Spinal cord (tissue), 10 donors: ENCODE measurements at places on chromosomes 6 and 20.

GRCh38 chr6:122696079-122696478 is 83.4 kb upstream of the FABP7 start:
- DNase-seq = no peak

- DNase-seq = no peak
These were observed 3.1 kb upstream of the UBE2J1 start for GRCh38 chr6:89355511-89356194.

GRCh38 chr20:37395921-37396415 is 50.0 kb downstream of the SRC start:
- DNase-seq = no peak

GRCh38 chr6:35782424-35782823 is 1.6 kb downstream of the CLPSL1 start:
- no peak for DNase-seq

DNA sequence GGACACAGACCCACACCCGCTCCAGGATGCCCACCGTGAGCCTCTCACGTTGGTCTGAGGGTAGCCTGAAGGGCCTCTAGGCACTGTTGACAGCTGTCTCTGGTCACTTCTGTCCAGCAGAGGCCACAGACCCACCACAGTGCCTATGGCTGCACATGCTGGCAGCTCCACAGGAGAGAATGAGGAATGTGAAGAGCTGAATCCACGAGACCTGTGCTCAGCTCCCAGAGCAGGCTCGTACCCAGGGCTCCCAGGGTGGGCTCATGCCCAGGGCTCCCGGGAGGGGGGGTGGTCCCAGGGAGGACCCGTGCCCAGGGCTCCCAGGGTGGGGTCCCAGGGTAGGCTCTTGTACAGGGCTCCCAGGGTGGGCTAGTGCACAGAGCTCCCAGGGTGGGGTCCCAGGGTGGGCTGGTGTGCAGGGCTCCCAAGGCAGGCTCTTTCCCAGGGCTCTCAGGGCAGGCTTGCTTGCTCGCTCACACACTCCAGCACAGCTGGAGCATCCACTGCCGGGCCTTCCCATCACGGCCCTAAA is 201.0 kb downstream of the SYNDIG1 start:
- DNase-seq = no peak

GRCh38 chr6:47149554-47149953 is 107.4 kb upstream of the ADGRF1 start:
- DNase-seq = no peak

GRCh38 chr20:60903325-60903971 is 348.6 kb upstream of the CDH4 start:
- DNase-seq = no peak

- DNase-seq = no peak
These were observed 131.7 kb downstream of the PLCB4 start for GRCh38 chr20:9200620-9201019.

- DNase-seq = no peak
These were observed 80.1 kb upstream of the SHLD1 start for GRCh38 chr20:5670036-5670536.

- peak; percentile 57 for DNase-seq
These were observed 71.9 kb upstream of the NHSL1 start for GRCh38 chr6:138571181-138571580.

DNA sequence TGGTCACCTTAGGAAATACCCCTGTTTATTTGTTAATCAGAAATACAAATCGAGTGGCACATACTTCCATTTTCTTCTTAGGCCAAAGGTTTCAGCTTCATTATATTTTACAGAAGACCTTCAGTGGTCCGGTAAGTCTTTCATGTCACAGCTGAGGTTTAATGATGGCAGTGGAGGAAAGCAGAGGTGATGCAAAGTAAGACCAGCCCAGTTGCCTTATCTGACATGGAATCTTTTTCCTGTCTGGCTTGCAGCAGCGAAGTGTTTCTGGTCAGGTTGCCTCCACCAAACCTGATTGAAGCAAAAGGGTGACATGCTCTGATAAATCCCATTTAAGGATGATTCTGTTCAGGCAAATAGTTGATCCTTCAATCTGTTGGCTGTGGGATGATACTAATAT is 100.0 kb downstream of the PRDM1 start:
- no peak for DNase-seq

- no peak for DNase-seq
These were observed 341 bp upstream of the MCM9 start for GRCh38 chr6:118935331-118935668.

DNA sequence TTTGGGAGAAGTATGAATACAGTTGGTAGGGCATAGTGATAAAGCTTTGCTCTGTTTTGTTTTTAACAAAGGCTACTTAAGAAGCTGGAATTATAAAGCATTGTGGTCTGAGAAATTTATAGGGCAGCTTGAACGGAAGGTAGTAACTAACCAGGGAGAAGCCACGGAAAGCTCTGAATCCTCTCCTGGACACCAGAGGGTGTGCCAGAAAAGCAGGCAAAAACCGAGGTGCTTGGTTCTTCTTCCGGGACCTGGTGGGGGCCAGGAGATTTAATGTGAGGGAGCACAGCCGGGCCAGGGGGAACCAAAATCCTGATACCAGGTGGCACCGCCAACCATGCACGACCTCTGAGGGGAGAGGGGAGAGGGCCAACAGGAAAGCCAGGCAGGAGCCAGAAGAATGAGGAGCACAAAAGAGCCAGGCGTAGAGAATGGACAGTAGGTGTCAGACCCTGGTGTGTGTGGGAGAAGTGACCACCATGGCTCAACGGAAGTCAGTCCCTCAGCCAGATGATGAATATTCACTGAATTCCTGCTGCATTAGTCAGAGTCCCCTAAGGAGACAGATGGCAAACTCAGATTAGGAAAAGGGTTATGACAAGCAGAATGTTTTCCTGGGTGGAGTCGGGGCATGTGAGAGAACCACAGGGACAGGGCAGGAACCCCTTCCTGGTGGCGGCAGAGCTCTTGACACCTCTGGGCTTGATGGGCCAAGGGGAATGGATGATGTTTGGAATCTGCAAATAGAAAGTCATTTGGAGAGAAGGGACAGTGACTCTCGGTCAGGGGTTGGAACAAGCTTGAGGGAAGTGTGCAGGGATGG is 262.3 kb downstream of the ZNF217 start:
- DNase-seq = no peak

- peak; percentile 87 for DNase-seq
These were observed 19.5 kb downstream of the ZNF311 start for GRCh38 chr6:28985462-28986164.

DNA sequence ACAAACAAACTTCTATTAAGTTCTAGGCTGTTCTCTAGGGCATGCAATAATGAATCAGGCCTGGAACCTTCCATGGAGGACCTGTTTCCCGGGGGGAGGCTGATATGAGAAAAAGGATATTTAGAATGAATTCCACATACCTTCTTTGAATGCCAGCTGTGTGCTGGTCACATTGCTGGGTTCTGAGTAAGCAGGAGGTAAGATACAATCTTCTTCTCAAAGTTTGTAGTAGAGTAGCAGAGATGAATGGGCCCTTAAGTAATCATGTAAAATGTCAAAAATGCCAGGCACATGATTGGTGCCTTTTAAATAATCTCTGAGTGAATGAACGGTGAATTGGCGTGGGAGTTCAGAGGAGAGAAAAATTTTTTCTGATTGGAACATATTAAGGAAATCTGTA is 47.4 kb downstream of the TGM2 start:
- no peak for DNase-seq

DNA sequence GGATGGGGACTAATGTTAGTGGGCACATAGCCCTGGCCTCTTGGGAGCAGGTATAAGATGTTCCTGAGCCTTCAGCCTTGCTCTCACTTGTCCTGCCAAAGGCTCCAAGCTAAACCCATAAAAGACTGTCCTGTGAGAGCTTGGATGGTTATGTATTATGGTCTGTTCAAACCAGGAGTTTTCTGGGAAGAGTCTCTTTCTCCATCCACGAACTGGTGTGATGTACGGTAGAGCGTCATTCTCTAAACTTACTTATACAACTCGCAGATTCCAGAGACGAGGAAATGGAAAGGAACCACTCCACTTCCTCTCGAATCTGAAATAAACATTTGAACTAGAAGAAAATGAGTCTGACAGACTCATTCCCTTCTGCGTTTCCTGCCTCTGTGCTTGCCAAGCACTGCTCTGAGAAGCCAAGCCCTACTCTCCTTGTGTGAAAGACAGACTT is 5.3 kb downstream of the SOBP start:
- peak; percentile 73 for DNase-seq

GRCh38 chr6:157323255-157323965 is at the start of gene TMEM242:
TMEM242 (minus strand) TSS chr6:157323519; CDS start chr6:157323499, 20 bp downstream.
- peak; percentile 98 for DNase-seq

GRCh38 chr20:49948178-49948577 is 12.0 kb downstream of the RNF114 start:
- no peak for DNase-seq

- DNase-seq = no peak
These were observed 86.0 kb upstream of the SALL4 start for GRCh38 chr20:51888291-51888690.

DNA sequence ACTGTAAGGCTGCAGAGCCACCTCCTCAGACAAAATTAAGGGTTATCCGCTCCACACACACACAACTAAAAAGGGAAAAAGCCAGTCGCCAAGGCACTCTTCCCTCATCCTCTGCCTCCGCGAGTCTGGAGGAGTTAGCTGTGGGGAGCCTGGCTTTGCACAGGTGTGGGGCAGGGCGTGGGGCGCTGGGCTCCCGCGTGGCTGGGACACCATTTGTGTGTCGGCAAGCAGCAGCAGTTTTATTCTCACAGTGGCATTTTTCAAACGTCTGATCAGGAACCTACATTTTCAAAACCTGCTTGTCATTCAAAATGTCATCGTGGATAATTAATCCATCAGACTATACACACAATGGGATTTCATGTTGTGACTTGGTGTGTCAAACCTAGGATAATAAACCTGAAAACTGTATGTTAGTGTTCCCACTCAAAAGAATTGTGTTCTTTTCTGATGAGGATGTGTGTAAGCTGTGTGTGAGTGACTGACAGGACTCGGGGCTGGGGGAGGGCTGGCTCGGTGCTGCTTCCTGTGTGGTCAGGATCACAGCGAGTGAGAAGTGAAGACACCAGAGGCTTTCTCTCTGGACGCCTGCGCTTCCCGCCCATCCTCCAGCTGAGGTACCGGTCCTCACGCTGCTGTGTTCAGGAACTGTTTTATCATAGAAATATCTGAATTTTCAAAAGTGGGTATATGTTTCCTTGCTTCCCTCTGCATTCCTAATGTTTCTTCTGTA is 83.1 kb downstream of the IRF4 start:
- peak; percentile 44 for DNase-seq

GRCh38 chr6:41028561-41029412 is 10.2 kb downstream of the UNC5CL start:
- DNase-seq = no peak

- DNase-seq = no peak
These were observed 228.8 kb downstream of the TFAP2C start for GRCh38 chr20:56857950-56858349.

- no peak for DNase-seq
These were observed 796 bp upstream of the TUBB start for GRCh38 chr6:30719356-30719755.

GRCh38 chr20:21521596-21522480 is 8.0 kb upstream of the NKX2-2 start:
- no peak for DNase-seq

DNA sequence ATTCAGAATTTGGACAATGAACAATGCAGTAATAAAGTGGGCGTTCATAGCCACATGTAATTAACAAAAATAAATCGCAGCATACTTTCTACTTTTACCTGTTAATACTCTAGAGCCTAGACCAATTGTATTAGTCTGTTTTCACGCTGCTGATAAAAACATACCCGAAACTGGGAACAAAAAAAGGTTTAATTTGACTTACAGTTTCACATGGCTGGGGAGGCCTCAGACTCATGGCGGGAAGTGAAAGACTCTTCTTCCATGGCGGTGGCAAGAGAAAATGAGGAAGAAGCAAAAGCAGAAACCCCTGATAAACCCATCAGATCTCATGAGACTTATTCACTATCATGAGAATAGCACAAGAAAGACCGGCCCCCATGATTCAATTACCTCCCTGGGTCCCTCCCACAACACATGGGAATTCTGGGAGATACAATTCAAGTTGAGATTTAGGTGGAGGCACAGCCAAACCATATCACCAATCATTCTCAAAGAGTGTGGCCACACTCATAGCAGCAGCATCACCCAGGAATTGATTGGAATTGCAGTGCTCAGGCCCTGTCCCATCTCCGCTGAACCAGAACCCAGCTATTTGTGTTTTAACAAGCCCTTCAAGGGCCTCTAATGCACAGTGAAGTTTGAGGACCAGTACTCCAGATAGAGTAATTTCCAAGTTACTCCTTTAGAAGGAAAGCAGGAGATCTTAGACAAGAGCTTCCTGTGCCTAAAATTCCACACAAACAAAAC is 650.0 kb downstream of the KIF16B start:
- no peak for DNase-seq

DNA sequence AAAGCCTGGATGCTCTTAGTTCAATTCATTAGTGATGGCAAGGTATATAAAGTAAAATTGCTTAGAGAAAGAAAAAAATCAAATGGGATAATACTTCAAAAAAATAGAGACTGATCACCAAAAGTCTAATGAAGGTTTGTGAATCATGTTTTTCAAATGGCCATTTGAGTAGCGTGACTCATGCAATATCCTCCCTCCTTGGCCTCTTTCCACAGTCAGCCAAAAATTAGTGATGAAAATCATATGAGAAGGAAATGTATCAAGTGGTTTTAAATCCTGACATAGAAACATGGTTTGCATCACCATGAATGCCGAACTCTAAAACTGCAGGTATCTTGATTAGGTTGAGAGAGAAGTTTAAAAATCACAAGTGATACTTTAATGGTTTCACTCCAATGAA is 1.2 kb upstream of the COL19A1 start:
- DNase-seq = no peak

GRCh38 chr6:119966484-119966883 is 616.9 kb upstream of the MAN1A1 start:
- no peak for DNase-seq

DNA sequence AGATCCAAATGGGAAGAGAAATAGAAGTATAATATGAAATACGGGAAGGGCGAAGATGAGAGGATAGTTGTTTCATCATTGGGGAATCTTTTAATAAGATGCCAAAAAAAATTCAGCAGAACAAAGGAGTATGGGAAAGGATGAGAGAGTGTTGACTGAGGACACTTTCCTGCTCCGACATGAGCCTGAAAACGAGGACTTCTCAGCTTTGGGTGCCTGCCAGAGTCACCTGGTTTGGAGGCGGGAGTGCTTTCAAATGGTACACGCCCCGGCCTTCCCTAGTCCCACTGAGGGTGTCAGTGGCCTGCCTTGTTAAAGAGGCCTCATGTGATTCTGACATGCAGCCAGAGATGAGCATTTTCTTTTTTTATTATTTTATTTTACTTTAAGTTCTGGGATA is 250.9 kb downstream of the ANKRD60 start:
- DNase-seq = no peak

GRCh38 chr6:153947808-153948447 is 91.1 kb upstream of the OPRM1 start:
- DNase-seq = peak; percentile 52

DNA sequence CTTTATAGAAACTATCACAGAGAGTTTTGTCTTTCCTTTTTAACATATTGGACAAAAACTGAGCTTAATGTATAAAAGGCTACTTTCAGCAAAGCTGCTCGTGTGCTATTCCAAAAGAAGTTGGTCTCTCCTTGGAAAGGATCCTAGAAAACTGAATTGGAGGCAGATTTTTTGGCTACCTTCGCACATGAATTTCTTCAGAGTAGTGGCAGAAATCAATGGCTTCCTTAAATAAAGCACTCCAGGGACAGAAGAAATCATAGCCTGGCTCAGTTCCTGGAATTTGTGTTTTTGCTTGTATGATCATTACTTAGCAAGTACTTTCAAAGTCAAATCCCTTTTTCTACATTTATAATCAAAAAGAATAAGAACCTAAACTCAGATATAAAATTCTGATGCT is 780.3 kb downstream of the PHF3 start:
- DNase-seq = peak; percentile 94

GRCh38 chr6:39310542-39310941 is 3.7 kb downstream of the KCNK17 start:
- DNase-seq = no peak
